Stimulated activated naive CD8-positive, alpha-beta T cell treated with anti-CD3 and anti-CD28 coated beads, Interleukin-15, Interleukin-2, amounts not matched to agents 100 U/mL and 50 U/mL, for 24 hours (primary cell): ENCODE measurements at places on chromosomes 13 and 19.

DNA sequence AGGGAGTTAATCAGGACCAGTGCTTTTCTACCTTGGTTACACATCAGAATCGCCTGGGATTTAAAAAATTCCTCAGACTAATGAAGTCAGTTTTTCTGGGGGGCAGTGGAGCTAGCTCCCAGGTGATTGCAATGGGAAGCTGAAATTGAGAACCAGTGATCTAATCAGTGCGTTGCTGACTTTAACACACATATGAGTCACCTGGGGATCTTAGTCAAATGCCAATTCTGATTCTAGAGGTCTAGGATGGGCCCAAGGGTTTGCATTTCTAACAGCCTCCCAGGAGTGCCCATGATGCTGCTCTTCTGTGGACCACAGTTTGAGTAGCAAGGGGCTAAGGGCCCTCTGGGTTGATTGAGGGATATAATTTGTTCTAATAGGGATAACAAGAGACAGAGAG lies 54.5 kb downstream of the KL start:
- DNase-seq: no peak

- DNase-seq: no peak
These were observed 1251.0 kb upstream of the PCDH9 start for GRCh38 chr13:68481130-68481529.

DNA sequence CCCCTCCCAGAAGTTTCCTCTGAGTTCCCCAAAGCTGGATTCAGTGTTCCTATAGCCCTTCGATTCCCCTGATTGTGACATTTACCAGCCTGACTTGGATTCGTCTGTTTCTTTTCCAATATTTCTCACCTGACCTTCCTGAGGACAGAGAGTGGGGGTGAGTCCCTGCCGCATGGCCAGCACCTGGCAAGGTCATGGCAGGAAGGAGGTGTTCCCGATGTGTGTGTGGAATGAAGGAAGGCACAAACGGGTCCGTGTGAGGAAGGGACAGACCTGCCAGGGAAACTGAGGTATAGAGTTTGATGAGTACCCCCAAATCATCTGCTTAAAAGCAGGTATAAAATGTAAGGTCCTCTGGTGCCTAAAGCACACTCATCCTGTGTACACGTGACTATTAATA lies 3.3 kb downstream of the COL4A1 start:
- no peak for DNase-seq

DNA sequence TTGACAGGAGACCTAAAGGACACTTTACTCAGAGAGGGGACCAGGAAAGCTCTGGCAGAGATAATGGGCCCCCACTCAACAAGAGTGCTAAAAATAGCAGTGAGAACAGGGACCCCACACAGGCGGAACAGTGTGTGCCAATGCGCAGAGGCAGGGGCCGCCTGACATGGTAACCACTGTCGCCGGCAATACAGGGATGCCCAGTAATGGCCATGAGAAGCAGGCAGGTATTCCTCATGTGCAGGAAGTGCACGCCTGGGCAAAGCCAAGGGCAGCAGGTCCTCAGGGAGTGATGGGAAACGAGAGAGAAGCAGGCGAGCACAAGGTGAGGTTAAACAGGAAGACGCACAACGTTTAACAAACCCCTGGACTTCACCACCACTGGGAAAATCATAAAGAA lies 757.1 kb downstream of the LIG4 start:
- DNase-seq: no peak

GRCh38 chr19:12293777-12294248 lies 870 bp downstream of the ZNF44 start:
- peak; percentile 68 for DNase-seq

DNA sequence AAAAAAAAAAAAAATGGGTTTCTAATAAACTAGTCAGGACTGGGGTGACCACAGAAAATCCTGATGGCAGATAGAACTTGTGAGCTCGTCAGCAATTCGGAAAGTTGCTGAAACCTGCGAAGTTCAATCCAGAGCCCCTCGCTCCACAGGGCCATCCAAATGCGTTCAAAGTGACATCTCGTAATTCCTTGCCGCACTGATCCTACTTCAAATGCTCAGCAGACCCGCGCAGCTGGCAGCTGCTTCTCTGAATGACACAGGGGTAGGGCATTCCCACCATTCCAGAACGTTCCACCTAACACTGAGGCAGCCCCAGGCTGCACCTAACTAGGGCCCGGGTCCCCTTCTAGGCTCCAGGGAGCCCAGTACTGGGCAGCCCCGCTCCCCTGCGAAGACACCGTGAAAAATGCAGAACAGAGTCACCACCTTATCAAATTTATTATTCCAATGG lies 4.8 kb upstream of the DAPK3 start:
- DNase-seq: no peak

GRCh38 chr13:30466358-30466714 lies 600 bp upstream of the HMGB1 start:
- DNase-seq: peak; percentile 35

GRCh38 chr19:23263870-23264590 lies 13.8 kb upstream of the ZNF724 start:
- DNase-seq: no peak

- peak; percentile 73 for DNase-seq
These were observed 729 bp upstream of the MADCAM1 start for GRCh38 chr19:495402-496111.

DNA sequence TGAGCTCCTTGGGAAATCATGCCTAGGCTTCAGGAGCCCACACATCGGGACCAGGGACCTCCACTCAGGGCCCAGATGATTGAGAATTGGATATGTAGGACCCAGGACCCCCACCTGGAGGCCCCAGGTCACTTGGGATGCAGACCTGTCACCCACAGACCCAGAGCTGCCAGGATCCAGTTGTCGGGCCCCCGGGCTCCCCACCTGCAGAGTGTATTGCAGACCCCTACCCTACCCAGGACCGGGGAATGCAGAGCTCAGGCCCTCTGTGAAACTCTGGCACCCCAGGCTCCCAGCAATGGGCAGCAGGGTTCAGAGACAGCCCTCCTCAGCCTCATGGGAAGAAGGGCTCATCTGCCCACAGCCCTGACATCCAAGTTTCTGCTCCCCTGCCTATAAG lies 5.9 kb downstream of the NFKBIB start:
- no peak for DNase-seq

GRCh38 chr13:83825676-83826075 lies 56.6 kb downstream of the SLITRK1 start:
- no peak for DNase-seq

DNA sequence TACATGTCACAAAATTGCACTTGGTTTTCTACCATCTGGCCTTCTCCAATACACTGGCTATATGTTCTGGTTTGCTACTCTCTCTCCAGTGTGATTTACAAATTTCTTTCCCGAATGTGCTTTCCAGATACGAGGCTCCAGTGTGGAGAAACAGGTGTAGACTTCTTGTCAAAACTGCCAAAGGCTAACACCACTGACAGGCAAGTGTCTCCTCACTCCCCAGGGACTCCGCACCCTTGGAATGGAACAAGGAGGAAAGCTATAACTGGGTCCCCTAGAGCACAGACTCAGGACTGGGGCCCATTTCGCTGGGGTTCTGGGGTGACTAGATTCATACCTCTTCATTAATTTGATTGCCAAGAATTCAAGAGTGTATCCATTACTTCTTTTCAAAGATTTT lies 161.8 kb downstream of the FOXO1 start:
- no peak for DNase-seq

- DNase-seq: no peak
These were observed 12.3 kb downstream of the DDX39A start for GRCh38 chr19:14406645-14407401.

- no peak for DNase-seq
These were observed 67.5 kb downstream of the POSTN start for GRCh38 chr13:37531049-37531448.

DNA sequence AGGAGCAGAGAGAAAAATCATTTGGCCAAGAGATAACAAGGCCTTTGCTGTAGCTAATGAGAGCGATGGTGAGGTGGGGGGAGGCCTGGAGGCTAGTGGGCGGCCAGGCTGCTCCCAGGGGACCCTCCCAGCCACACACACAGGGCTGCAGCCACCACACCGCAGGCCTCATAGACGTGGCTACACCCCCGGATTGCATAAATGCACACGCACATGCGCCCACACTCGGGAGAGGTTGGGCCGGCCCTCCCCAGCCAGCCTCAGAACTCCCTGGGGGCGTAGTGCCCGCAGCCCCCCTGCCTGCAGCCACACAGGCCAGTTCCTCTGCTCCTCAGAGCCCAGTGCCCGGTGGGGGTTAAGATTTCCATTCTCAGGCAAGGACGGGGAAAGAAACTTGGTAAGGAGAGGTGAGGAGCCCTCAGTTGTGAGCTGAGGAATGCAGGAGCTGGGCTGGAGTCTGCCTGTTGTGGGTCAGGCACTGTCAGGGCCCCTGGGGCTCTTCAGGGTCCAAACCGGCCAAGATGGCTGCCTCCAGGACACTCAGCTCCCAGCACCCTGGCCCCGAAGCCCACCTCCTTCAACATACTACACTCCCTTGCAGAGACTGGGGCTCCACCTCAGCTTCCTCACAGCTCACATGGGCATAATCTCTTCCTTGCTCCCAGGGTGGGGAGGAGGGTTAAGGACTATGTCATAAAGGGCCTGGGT lies 8.0 kb downstream of the PTH2 start:
- no peak for DNase-seq

- DNase-seq: no peak
These were observed 640.1 kb upstream of the KLF12 start for GRCh38 chr13:74774264-74774663.

GRCh38 chr19:7926021-7926726 lies at the start of gene CTXN1:
TSS of gene CTXN1 (minus strand) at chr19:7926135. CDS start at chr19:7925538, 597 bp downstream.
- DNase-seq: peak; percentile 85

DNA sequence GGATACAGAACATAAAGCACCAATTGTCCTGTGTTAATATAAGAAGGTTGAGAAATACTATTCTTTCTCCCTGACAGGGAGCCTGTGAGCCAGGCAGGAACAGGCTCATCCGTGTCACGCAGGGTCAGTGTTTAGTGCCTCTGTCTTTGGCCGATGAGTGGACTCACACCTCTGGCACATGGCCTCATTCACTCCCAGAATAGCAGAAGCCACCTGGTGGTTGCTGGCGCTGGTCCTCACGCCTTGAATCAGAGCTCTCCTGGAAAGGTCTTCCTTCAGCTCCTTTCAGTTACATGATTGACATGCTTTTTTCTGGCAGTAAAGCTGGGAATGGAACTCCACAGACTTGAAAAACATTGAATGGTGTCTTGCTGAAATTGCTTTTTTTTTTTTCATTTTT lies 28.1 kb upstream of the SIAH3 start:
- DNase-seq: no peak

DNA sequence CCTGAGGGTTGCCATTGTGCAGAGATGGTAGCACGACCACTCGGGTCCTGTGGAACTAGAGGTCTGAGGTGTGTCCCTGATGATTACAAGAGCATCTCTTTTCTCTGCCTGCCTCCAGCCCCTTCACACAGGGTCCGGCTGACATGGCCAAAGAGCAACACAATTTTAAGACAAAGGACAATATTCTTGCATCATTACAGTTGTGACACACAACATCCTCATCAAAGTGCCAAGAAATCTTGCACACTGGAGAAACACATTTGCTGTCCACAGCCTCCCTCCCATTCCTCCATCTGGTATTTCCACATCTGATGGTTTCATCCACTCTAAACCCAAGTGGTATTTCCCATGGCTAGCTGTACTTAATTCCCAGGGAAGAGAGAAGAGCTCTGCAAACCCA lies 12.8 kb downstream of the COL4A1 start:
- no peak for DNase-seq

DNA sequence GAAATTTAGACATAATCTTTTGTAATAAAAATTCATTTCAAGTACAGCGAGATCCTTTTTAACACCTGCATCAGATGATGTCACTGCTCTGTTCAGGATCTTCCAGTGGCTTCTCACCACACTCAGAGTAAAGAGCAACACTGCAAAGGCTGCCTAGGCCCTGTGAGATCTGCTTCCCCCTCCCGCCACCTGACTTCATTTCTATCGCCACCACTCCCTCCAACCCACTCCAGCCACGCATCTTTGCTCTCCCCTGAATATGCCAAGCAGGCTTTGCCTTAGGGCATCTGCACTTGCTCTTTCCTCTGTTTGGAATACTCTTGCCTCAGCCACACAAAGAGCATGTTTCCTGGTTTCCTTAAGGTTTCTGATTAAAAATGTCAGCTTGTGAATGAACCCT lies 58.3 kb downstream of the MBNL2 start:
- DNase-seq: no peak

GRCh38 chr19:34327851-34328250 lies 37.1 kb upstream of the GPI start:
- DNase-seq: no peak

- peak; percentile 15 for DNase-seq
These were observed 16.4 kb upstream of the ZNF331 start for GRCh38 chr19:53521373-53522202.

DNA sequence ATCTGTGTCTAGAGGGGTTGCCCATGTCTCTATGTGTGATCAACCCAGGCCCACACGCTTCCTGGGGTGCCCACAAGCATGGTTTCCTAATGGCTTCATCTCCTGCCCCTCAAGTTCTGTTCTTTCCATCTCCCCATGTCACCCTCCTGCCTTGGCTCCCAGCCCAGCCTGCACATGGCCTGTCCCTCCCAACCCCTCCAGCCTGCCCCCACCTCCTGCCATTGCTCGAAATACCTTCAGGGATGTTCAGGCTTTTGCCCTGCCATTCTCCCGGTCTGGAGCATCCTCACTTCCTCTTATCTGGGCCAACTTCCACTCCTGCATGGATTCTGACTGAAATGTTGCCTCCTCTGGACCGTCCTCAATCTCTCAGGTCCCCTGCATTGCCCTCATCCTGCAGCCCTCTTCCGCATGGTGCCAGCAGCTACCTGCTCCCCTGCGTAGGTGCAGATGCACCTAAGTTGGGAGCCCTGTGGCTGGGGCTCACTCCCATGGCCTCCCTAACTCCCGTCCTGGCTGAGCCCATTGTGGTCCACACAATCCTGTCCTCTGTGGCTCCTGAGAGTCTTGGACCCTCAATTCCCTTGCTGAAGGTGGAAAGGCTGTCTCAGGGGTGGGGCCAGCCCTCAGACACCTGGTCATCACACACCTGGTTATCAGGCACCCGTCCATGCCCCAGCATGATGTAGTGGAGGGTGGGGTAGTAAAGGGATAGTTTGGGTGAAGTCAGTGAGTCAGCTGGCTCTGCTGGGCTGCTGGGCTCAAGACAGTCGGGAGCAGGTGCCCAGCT lies 152.1 kb downstream of the URI1 start:
- DNase-seq: no peak

GRCh38 chr13:112753833-112754232 lies 64.0 kb downstream of the ATP11A start:
- no peak for DNase-seq

DNA sequence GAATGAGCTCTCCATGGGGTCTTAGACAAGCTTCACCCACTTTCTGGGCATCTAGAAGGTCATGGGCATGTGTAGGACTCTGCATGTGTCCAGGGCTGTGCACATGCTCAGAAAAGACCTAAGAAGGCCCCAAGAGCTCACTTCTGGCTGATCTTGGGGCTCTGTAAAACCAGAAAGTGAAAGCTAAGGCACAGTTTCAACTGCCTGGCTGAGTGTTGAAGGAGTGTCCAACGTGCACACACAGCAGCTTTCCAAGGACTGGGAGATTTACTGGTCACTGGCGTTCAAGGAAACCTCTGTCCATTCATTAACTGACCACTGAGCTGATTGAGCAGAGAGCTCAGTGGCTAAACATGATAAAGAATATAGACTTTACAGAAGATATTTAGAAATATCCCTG lies 137.9 kb downstream of the KATNAL1 start:
- no peak for DNase-seq
